ENCODE measurements at places on chromosomes 1 and 21. TPM values are rescaled to one million over a fixed set of nuclear protein-coding genes. Genes with fewer than 3 reads are reported as not detected.

- no peaks in the 10 kb centered on the region for H3K4me1 ChIP-seq
- no peaks in the 10 kb centered on the region for H3K27me3 ChIP-seq
- H3K4me3 ChIP-seq: no peak overlapping the region
- H3K27ac ChIP-seq: no peak overlapping the region
Measured at GRCh38 chr1:181386951-181387350, 96.4 kb upstream of the CACNA1E start.

DNA sequence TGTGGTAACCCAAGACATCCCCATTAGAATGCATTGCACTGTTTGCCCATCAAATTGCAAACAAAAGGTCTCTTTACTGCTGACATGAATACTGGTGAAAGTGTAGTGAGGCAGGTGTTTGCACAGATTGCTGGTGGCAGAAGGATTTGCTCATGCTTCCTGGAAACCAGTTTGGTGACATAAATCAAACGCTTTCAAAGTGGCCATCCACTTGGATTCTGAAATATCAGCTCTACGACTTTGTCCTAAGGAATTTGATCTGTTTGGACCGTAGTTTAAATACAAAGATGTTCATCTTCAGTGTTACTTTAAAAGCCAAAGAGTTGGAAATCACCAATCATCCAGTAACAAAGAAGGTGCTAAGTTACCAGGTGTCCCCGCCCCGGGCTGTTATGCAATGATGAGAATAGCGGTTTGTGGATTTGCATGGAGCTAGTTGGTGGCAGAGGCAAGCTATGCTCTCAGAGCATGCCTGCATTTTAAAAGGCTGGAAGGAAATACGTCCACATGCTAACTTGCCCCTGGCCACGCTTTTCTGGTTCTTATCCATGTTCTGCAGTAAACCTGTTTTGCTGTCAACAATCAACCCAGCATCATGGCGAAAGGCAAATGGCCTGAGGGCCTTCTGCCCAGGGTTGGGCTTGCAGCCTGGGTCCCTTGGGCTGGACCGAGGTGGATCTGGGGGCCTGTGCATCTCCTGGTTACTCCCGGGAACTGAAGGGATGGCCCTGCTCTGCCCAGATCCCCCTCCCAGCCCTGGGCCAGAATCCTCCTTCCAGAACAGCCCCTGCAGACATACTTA, 49.2 kb downstream of the UMODL1 start:
- H3K36me3 ChIP-seq: no peaks in the 10 kb centered on the region
- no peak for DNase-seq
- no peak overlapping the region for H3K4me3 ChIP-seq

The SLC1A7 gene
- total RNA-seq: 0.99 TPM

- DNase-seq: no peak
- H3K4me3 ChIP-seq: no peak overlapping the region
- H3K27me3 ChIP-seq: no peaks in the 10 kb centered on the region
- no peaks in the 10 kb centered on the region for H3K36me3 ChIP-seq
Measured at GRCh38 chr1:180515364-180515763, 13.0 kb upstream of the ACBD6 start.

The PRRX1 gene
- 11.6 TPM for total RNA-seq

The ETV3L gene
- total RNA-seq: not detected

The EFNA3 gene
- not detected for total RNA-seq

The TSPEAR gene
- total RNA-seq: under 0.01 TPM

GRCh38 chr21:36059823-36060158, 535 bp downstream of the SETD4 start:
- H3K4me3 ChIP-seq: peak overlapping the region; percentile 77
- peaks cover 40% of the 10 kb centered on the region for H3K36me3 ChIP-seq
- H3K27me3 ChIP-seq: no peaks in the 10 kb centered on the region
- no peak for DNase-seq

- peak overlapping the region; percentile 69 for H3K27ac ChIP-seq
- H3K4me3 ChIP-seq: no peak overlapping the region
- H3K27me3 ChIP-seq: no peaks in the 10 kb centered on the region
- no peak for DNase-seq
Measured at GRCh38 chr1:218665221-218665620, 320.1 kb downstream of the TGFB2 start.

- H3K4me3 ChIP-seq: no peak overlapping the region
- H3K27ac ChIP-seq: no peak overlapping the region
- H3K27me3 ChIP-seq: no peaks in the 10 kb centered on the region
- no peaks in the 10 kb centered on the region for H3K36me3 ChIP-seq
- DNase-seq: no peak
Measured at GRCh38 chr1:17994046-17994445, 113.6 kb upstream of the IGSF21 start.

DNA sequence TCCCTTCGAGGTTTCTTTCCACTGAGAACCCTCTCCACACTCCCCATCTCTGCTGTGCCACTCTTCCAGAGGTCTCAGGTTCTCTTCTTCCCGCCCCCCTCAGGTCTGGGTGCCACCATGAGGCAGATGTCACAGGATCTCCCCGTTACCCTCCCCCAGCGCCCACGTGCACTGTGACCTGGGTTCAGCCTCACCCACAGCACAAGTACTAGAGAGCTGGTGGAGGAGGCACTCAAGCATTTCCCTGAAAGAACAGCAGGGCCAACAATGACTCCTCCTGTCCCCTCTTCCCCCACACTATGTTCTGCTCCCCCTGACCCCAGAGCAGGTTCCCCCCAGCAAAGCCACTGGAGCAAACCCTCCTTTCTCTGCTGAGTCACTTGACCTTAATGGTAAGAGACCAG, 14.3 kb downstream of the PLEKHA6 start:
- no peak overlapping the region for H3K27ac ChIP-seq
- H3K4me3 ChIP-seq: no peak overlapping the region
- H3K4me1 ChIP-seq: peaks cover 21% of the 10 kb centered on the region
- no peaks in the 10 kb centered on the region for H3K36me3 ChIP-seq
- H3K27me3 ChIP-seq: no peaks in the 10 kb centered on the region

- H3K4me3 ChIP-seq: no peak overlapping the region
- H3K36me3 ChIP-seq: no peaks in the 10 kb centered on the region
- H3K4me1 ChIP-seq: no peaks in the 10 kb centered on the region
- DNase-seq: no peak
Measured at GRCh38 chr1:65104854-65105534, 43.0 kb upstream of the AK4 start.

- H3K27ac ChIP-seq: no peak overlapping the region
- DNase-seq: peak; percentile 64
- H3K27me3 ChIP-seq: no peaks in the 10 kb centered on the region
- peaks cover 14% of the 10 kb centered on the region for H3K4me1 ChIP-seq
- no peak overlapping the region for H3K4me3 ChIP-seq
Measured at GRCh38 chr1:67632811-67633655, 52.0 kb upstream of the GADD45A start.

The KCNQ4 gene
- 22.0 TPM for total RNA-seq

The CFAP298 gene
- 41.2 TPM for total RNA-seq

The CELA3B gene
- total RNA-seq: not detected

DNA sequence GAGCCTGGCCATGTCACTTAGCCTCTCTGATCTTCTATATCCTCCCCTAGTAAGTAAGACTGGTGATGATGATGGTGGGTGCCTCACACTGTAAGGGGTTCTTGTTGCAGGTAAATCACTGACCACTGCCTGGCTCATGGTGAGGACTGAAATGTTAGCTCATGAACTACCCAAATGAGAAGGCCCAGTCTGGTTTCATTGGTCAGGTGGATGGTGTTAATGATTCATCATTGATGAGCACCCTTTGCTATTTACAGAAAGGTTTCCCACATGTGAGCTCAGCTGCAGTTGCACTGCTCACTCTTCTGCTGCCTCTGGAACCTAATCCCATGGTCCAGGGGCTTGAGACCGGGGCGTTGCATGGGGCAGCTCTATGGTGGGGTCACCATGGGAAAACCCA, 417.7 kb downstream of the PRDM2 start:
- H3K27me3 ChIP-seq: no peaks in the 10 kb centered on the region
- no peaks in the 10 kb centered on the region for H3K36me3 ChIP-seq
- no peak overlapping the region for H3K4me3 ChIP-seq
- DNase-seq: no peak
- H3K27ac ChIP-seq: no peak overlapping the region

DNA sequence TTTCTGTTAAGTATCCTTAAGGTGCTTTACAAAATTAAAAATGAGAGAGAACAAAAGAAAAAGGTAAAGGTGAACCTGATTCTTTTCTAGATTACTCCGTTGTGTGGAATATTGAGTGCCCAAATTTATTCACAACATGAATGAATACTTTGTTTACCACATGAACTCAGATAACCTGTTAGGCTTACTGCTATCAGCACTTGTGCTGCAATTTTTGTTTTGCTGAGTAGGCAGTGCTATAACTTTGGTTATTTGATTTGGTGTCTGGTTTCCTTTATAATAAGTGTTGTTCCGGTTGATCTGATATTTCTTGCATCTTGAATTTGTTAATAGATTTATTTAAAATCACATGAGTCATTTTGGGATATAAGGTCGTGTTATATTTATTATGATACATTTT, 195.9 kb downstream of the NEGR1 start:
- no peaks in the 10 kb centered on the region for H3K27me3 ChIP-seq
- H3K27ac ChIP-seq: no peak overlapping the region
- no peak for DNase-seq
- no peaks in the 10 kb centered on the region for H3K4me1 ChIP-seq
- no peak overlapping the region for H3K4me3 ChIP-seq

DNA sequence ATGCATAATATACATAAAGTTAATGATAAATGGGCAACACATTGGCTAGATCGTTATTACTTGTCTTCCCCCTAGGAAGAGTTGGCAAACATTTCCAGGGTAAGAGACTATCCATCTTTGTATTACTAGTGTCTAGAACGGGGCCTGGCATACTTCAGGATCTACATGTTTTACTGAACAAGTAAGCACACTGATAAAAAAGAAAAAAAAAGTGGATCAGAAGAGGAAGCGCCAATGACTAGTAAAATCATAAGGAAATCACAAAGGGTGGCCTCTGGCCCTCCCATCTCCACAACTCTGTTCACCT, 482 bp downstream of the TM2D1 start:
- H3K27me3 ChIP-seq: no peaks in the 10 kb centered on the region
- peaks cover 15% of the 10 kb centered on the region for H3K4me1 ChIP-seq
- peak overlapping the region; percentile 90 for H3K27ac ChIP-seq
- peaks cover 6% of the 10 kb centered on the region for H3K36me3 ChIP-seq
